Cardiac septum (tissue), 1 donor: ENCODE measurements at places on chromosomes 6 and 20. TPM values are rescaled to one million over a fixed set of nuclear protein-coding genes. Genes with fewer than 3 reads are reported as not detected.

TRIM40 gene
- not detected for total RNA-seq

TDRD6 gene
- 0.86 TPM for total RNA-seq

TJAP1 gene
- 25.1 TPM for total RNA-seq

EFHC1 gene
- total RNA-seq: 6.2 TPM

FAM162B gene
- total RNA-seq: 2.7 TPM

CCN5 gene
- total RNA-seq: 29.3 TPM

PHF10 gene
- 56.6 TPM for total RNA-seq

RNF217 gene
- 28.1 TPM for total RNA-seq

NKX2-2 gene
- 0.11 TPM for total RNA-seq

LYRM4 gene
- total RNA-seq: 21.1 TPM

SSTR4 gene
- total RNA-seq: not detected

DBNDD2 gene
- total RNA-seq: 209 TPM

ALDH5A1 gene
- 17.4 TPM for total RNA-seq

GATA5 gene
- total RNA-seq: 1.0 TPM

MEP1A gene
- total RNA-seq: not detected

ANKRD6 gene
- 6.5 TPM for total RNA-seq

SLC17A2 gene
- not detected for total RNA-seq
